Heart right ventricle (tissue), 16 donors: ENCODE measurements at places on chromosomes 11 and 22.

- no peak overlapping the region for H3K4me3 ChIP-seq
- H3K4me1 ChIP-seq = no peaks in the 10 kb centered on the region
- H3K27me3 ChIP-seq = no peaks in the 10 kb centered on the region
- no peak for DNase-seq
- peak overlapping the region; percentile 70 for H3K27ac ChIP-seq
- no peaks in the 10 kb centered on the region for H3K36me3 ChIP-seq
These were observed 1.1 kb upstream of the LRRC75B start for GRCh38 chr22:24593836-24594568.

GRCh38 chr22:35230839-35231584, 26.3 kb upstream of the HMGXB4 start:
- H3K27me3 ChIP-seq = no peaks in the 10 kb centered on the region
- H3K36me3 ChIP-seq = no peaks in the 10 kb centered on the region
- DNase-seq = no peak
- no peak overlapping the region for H3K27ac ChIP-seq
- no peak overlapping the region for H3K4me3 ChIP-seq

- H3K4me1 ChIP-seq = peaks cover 23% of the 10 kb centered on the region
- H3K27ac ChIP-seq = peak overlapping the region; percentile 84
- no peak for DNase-seq
- peak overlapping the region; percentile 34 for H3K4me3 ChIP-seq
- H3K27me3 ChIP-seq = no peaks in the 10 kb centered on the region
These were observed 587 bp upstream of the ALDH3B1 start for GRCh38 chr11:68009391-68010089.

- H3K4me3 ChIP-seq = no peak overlapping the region
- H3K27ac ChIP-seq = no peak overlapping the region
- H3K27me3 ChIP-seq = no peaks in the 10 kb centered on the region
- DNase-seq = no peak
These were observed 13.3 kb downstream of the ZDHHC5 start for GRCh38 chr11:57681168-57681567.

DNA sequence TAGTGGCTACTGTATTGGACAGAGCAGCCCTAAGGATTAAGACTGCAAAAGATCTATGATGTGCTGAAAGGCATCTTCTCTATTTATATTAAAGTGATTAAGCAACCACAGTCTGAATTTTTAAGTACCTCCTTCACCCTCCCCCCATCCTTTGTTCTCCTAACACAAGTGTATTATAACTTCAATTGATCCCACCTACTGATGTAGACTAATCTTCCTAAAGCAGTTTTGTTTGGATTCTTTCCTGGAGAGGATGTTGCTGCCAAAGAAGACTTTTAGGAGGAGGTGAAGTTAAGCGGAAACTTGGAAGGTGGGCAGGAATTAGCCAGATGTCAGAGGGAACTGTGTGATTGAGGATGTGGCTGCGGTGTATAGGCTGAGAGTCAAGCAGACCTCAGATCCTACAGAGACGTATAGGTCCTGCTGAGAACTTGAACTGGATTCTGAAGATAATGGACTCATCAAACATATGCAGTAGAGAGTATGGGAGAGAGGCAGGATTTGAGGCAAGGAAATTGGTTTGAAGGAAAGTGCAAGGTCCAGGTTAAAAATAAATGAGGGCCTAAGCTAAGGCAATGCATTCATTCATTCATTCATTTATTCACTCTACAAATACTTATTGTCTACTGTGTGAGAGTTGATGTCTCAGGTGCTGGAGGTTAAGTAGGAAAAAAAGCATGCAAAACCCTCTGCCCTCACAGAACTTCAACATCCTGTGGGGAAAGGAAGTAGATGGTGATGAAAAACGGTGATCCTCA, 5.2 kb upstream of the RASSF10 start:
- H3K27ac ChIP-seq = no peak overlapping the region
- no peak overlapping the region for H3K4me3 ChIP-seq
- H3K27me3 ChIP-seq = peaks cover 21% of the 10 kb centered on the region
- DNase-seq = no peak

GRCh38 chr22:42758931-42759629, 38.4 kb upstream of the A4GALT start:
- no peaks in the 10 kb centered on the region for H3K36me3 ChIP-seq
- H3K27me3 ChIP-seq = no peaks in the 10 kb centered on the region
- no peak for DNase-seq
- no peak overlapping the region for H3K4me3 ChIP-seq

- no peak for DNase-seq
- H3K27me3 ChIP-seq = no peaks in the 10 kb centered on the region
- H3K36me3 ChIP-seq = no peaks in the 10 kb centered on the region
These were observed 20.8 kb upstream of the PEX26 start for GRCh38 chr22:18056807-18057474.

- H3K4me1 ChIP-seq = no peaks in the 10 kb centered on the region
- DNase-seq = no peak
- no peaks in the 10 kb centered on the region for H3K27me3 ChIP-seq
- no peak overlapping the region for H3K27ac ChIP-seq
These were observed 133.2 kb upstream of the RCN1 start for GRCh38 chr11:31957674-31958073.

DNA sequence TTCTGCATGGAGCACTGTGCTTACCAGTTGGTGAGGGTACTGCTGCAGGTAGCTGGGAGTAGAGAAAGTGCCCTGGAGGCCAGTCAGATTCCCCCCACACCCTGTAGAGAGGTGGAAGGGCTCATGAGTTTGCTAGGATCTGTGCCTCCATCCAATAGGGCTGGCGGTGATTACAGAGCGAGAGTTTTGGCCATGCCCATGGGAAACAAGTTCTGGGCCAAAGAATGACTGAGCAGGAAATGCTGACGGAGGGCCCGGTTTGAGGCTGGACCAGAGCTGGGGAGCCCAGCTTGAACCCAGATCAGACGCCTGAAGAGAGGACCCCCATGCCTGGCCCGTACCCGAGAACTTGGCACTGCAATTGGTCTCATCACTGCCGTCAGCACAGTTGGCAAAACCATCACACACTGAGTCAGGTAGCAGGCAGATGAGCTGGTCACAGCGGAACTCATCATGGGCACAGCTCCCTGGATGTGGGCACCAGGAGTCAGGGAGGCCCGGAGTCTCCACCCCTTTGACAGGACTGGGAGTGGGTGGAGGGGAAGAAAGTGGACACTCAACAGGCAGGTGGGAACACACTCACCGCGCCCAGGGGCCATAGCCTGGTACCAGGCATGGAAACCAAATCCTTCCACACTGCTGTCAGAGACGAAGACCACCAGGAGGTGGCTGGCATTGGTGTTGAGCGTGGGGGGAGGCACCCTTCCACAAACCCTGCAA, 2.1 kb downstream of the MFRP start:
- DNase-seq = no peak
- peaks cover 28% of the 10 kb centered on the region for H3K27me3 ChIP-seq
- H3K4me1 ChIP-seq = peaks cover 23% of the 10 kb centered on the region
- H3K4me3 ChIP-seq = no peak overlapping the region

DNA sequence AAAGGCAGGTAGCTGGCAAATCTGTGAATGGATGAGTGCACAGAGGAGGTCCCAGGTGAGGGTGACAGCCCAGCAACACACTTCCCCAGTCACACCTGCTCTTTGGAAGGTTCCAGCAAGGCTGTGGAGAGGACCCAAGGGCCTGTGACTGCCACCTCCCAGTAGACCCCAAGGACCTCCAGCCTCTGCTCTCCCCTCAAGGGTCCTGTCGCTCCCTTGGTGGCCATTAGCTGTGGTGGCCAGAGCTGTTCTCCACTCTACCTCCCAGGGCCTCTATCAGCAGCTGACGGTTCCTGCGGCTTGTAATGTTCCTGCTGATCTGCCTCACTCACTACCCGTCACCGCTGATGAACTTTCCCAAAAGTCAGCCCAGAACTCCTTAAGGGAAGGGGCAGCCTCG, 93.0 kb downstream of the SWAP70 start:
- no peaks in the 10 kb centered on the region for H3K36me3 ChIP-seq
- no peak overlapping the region for H3K27ac ChIP-seq
- no peak for DNase-seq
- peaks cover 69% of the 10 kb centered on the region for H3K4me1 ChIP-seq
- no peak overlapping the region for H3K4me3 ChIP-seq

DNA sequence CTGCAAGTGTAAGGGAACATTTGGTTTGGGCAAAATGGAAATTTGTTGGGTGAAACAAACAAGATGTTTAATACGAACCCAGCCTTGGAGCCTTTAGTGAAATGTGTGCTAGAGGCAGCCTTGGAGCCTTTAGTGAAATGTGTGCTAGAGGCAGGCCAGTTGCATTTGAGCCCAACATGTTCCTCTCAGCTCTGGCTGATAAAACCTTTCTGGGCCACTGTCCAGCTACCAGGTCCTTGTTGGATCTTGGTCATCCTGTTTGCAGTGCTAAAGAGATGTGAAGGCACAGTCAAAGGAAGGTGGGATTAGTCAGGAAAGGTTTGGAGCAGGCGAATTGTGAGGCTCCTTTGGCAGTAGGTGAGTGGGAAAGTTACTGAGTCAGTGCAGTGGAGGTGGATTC, 48.9 kb downstream of the CEP164 start:
- no peak overlapping the region for H3K27ac ChIP-seq
- no peak for DNase-seq
- peaks cover 6% of the 10 kb centered on the region for H3K4me1 ChIP-seq
- H3K27me3 ChIP-seq = no peaks in the 10 kb centered on the region
- no peak overlapping the region for H3K4me3 ChIP-seq
- peaks cover 55% of the 10 kb centered on the region for H3K36me3 ChIP-seq

DNA sequence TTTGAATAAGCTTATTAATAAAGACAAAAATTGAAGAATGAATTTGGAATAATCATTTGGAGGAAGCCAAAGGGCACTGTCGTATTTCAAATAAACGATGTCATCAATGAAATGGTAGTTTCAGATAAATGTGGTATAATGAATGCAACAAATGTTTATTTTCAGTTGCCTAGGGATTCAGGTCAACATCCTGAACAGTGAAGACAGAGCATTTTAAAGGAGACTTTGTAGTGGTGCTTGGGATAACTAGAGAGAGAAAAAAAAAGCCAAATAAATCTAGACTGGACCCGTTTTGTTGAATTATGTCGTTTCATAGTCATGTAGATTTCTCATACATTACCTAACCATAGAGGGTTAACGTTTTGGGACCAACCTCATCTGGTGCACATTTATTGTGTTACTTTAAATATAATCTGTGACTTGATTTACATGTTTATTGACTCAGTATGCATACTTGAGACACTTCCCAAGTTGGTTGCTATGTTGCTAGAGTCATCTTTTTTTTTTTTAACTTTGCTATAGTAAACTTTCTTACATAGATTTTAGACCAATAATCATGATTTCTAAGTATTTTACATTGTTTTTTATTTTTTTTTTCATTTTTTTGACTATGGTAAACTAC, 111.1 kb downstream of the NCAM1 start:
- H3K27ac ChIP-seq = no peak overlapping the region
- H3K4me1 ChIP-seq = peaks cover 29% of the 10 kb centered on the region
- no peak overlapping the region for H3K4me3 ChIP-seq

- H3K4me3 ChIP-seq = no peak overlapping the region
- no peaks in the 10 kb centered on the region for H3K4me1 ChIP-seq
- no peaks in the 10 kb centered on the region for H3K36me3 ChIP-seq
- H3K27me3 ChIP-seq = no peaks in the 10 kb centered on the region
These were observed 212.5 kb downstream of the SWAP70 start for GRCh38 chr11:9876331-9876730.

DNA sequence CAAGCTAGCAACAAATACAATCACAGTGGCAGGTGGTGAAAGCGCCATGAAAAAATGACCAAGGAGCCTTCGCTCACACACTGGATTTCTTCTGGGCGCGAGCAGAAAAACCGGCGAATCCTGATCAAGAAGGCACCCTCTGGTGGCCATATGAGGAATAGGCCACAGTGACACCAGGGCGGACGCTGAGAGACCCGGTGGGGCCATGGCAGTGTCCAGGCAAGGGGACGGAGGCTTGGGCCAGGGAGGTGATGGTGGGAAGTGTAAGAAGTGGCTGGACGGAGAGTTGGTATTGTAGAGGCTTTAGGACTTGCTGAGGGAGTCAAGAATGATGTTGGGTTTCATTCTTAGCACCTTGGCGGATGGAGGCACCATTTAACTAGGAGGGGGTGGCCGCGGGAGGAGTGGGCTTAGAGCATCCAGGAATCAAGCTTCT, 16.9 kb upstream of the RAC2 start:
- no peaks in the 10 kb centered on the region for H3K4me1 ChIP-seq
- H3K4me3 ChIP-seq = no peak overlapping the region
- H3K27ac ChIP-seq = no peak overlapping the region
- peak; percentile 50 for DNase-seq
- peaks cover 71% of the 10 kb centered on the region for H3K27me3 ChIP-seq

DNA sequence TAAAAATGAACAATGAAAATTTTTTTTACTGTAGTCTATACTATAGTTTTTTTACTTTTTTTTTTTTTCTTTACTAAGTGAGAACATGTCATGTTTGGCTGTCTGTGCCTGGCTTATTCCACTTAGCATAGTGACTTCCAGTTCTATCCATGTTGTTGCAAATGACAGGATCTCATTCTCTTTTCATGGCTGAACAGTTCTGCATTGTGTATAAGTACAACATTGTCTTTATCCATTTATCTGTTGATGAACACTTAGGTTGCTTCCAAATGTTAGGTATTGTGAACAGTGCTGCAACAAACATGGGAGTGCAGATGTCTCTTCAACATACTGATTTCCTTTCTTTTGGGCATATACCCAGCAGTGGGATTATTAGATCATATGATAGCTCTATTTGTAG, 88.1 kb upstream of the CCDC90B start:
- no peaks in the 10 kb centered on the region for H3K36me3 ChIP-seq
- H3K27me3 ChIP-seq = no peaks in the 10 kb centered on the region
- no peak overlapping the region for H3K27ac ChIP-seq
- no peak overlapping the region for H3K4me3 ChIP-seq
- H3K4me1 ChIP-seq = no peaks in the 10 kb centered on the region
- DNase-seq = no peak

DNA sequence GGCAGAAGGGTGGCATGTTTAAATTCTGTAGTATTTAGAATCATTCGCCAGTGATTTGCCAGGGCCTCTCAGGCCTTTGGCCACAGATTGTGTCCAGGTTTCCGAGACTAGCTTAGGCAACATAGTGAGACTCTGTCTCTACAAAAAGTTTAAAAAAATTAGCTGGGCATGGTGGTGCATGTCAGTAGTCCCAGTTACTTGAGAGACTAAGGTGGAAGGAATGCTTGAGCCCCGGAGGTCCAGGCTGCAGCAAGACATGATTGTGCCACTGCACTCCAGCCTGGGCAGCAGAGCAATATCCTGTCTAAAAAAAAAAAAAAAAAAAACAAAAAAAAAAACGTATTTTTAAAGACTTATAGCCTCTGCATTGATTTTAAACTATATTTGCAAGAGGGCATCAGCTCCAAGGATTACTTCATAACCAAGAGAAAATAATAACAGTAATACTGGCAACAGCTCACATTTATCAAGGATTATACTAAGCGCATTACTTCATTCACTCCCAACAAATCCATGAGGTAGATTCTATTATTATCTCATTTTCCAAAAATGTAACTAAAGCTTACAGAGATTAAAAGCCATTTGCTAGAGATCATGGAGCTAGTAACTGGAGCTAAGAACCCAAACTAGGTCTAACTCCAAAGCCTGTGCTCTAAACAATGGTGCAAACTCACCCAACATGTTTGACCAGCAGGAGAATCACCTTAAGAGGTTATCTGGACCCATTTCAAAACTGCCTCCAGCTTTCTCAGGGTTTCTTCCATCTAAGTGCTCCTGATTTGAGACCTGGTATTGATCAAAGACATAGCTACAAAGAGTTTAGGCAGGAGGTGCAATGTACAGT, 32.6 kb upstream of the SLC6A5 start:
- peaks cover 9% of the 10 kb centered on the region for H3K4me1 ChIP-seq
- no peaks in the 10 kb centered on the region for H3K27me3 ChIP-seq
- no peaks in the 10 kb centered on the region for H3K36me3 ChIP-seq
- no peak for DNase-seq
- peak overlapping the region; percentile 26 for H3K27ac ChIP-seq

- peak within 1 kb of the TSS; percentile 61 for H3K27ac ChIP-seq
- H3K36me3 ChIP-seq = no peaks in the 10 kb centered on the region
- peaks cover 8% of the 10 kb centered on the region for H3K27me3 ChIP-seq
- DNase-seq = peak; percentile 21
- peak within 1 kb of the TSS; percentile 63 for H3K4me3 ChIP-seq
These were observed at the start of gene NOX4 for GRCh38 chr11:89490981-89491690. Gene NOX4, minus strand, starts transcription at chr11:89491375. Its CDS starts 129 bp downstream, at chr11:89491246.
